AG04450 (cell line): ENCODE measurements at places on chromosomes 2 and 18.

DNA sequence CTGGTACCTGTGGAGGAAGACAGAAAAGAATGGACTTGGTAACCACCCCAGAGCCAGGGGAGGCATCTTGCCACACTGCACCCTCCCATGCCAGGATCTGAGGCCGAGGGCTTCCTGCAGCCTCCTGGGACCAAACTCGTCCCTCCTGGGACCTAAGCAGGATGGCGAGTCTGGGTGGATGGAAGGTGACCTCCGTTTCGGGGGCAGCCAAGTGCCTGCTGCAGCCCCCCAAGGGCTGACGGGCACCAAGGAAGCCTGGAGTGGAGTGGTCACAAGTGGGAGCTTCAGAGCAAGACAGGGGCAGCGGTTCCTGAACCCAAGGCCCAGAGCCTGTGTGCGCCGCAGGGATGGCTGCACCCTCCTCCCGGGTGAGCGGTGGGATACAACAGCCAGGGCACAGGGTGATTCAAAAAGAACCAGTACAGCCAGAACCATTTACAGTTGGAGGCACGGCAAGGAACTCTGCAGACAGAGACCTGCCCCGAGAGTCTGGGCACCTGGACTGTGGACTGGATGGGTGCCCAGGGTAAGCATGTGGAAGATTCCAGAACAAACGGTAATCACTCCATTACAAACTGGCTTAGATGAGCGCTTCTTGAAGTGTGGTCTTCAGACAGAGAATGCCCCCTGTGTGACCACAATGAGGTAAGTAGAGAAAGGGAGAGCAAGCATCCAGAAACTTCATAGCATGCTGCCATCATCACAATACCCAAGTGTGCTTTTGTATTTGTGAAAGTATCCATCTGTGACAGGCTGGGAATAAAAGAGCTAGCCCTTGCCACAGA is 12.1 kb downstream of the HS1BP3 start:
- DNase-seq, result no peak

GRCh38 chr2:190679813-190680591 is 31.1 kb downstream of the NAB1 start:
- DNase-seq, result no peak

- DNase-seq, result no peak
Observed at GRCh38 chr2:217030081-217030480, 170.2 kb upstream of the TNP1 start.

- DNase-seq, result no peak
Observed at GRCh38 chr2:65030476-65031332, 25.5 kb upstream of the CEP68 start.

- DNase-seq, result no peak
Observed at GRCh38 chr2:160433466-160434140, 60.0 kb downstream of the RBMS1 start.

GRCh38 chr2:191015239-191015638 is 1.3 kb upstream of the STAT1 start:
- no peak for DNase-seq

DNA sequence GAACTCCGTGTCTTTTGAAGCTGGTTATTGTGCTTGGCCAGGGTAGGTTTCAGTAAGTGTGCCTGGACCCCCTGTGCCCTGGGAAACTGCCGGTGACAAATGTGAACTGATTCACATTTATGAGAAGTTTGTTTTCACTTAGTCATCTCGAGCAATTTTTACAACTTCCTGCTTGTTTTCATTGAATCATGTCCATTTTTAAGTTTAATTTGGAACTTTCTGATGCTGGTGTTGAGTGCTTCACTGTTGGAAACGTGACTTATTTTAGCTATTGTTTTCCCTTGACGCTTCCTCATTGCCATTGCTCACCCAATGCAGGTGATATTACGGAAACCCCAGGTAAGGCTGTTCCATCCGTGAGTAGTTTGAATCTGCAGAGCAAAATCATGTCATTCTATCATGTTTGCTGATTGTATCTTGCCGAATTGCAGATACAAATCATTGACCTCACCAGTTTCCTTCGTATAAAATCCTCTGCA is 97.2 kb downstream of the RTN4 start:
- DNase-seq, result no peak

- DNase-seq, result no peak
Observed at GRCh38 chr2:213234641-213235040, 49.6 kb upstream of the SPAG16 start.

DNA sequence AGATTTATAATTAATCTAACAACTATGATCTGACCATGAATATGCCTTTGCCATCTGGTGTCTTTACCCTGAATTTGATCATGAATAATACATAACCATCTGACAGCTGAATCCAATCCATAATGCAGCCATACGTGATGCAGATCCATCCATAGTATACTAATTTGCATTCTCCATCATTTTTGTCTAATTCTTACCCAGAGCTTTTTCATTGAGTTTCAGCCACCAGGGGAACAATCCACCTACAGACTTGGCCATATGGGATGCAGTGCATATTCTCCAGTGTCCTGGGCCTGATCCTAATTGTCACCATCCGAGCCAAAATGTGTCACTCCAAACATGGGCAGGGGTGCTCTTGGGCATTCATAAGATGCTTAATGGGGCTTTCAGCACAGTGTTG is 227.2 kb upstream of the CRIM1 start:
- no peak for DNase-seq

GRCh38 chr18:8133032-8133431 is 476.2 kb upstream of the RAB12 start:
- no peak for DNase-seq

DNA sequence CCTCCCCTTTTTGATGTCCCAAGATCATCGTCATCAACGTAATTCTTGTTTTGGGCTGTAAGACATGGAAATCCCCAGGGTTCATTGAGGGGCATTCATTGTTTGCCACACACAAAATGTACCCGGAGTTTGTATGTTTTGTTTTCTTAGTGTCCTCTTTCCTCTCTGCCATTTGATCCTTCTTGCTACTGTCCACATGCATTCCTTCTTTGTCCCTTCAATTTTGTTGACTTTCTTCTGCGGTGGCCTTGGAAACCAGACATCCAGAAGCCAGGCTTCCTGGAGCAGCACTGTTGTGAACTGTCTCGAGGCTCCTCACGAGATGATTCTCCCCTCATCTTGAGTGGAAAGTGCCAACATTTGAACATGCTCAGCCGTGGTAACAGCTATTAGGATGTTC is 24.8 kb downstream of the IGFBP2 start:
- DNase-seq, result no peak
